ENCODE measurements at places on chromosomes 1 and 21. TPM values are rescaled to one million over a fixed set of nuclear protein-coding genes. Genes with fewer than 3 reads are reported as not detected.
A peak's percentile ranks its signal among the peaks of the same experiment; 100 is the strongest.

Gene MFAP2
- total RNA-seq = 70.2 TPM

DNA sequence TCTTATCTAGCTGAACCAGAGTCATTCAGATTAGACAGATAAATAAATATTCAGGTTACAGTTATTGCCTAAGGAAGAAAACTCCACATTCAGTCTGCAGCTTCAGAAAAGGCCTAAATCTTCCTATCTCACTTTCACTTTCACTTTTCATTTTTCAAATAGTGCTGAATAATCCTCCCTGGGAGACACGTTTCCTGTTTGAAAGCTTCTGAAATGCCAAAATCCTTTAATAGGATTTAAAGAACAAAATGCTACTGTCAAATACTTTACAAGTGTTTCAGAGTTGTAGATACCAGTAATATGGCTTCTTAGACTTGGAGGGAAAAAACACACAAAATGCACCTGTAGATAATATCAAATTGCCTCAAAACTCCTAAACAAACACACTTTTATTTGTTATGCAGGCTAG, 3.9 kb downstream of the PSMB2 start:
- peak; percentile 82 for DNase-seq

DNA sequence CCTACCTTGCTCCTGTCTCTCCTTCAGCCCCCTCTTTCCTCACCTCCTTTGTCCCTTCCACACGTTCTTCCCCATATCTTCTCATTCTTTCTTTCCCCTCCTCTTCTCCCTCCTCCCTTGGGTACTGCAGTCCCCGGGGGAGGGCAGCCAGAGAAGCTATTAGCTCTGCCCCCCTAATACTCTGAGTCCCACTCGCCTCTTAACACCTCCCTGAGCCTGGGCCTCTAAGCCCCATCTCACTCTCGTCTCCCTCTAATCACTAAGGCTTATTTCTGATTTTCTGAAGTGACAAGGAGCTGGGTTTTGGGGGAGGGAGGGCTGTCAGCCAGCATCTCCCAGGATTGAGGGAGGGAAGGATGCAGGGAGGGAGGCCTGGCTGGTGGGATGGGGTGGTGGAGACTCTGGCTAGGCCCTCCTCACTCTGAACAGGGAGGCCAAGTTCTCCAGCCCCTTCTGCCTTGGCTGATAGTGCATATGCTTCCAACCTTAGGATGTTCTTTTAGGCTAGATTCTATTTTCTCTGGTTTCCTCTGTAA, 25.6 kb upstream of the DMBX1 start:
- DNase-seq = no peak

GRCh38 chr1:231016966-231017365, 23.1 kb downstream of the FAM89A start:
- DNase-seq = no peak

DNA sequence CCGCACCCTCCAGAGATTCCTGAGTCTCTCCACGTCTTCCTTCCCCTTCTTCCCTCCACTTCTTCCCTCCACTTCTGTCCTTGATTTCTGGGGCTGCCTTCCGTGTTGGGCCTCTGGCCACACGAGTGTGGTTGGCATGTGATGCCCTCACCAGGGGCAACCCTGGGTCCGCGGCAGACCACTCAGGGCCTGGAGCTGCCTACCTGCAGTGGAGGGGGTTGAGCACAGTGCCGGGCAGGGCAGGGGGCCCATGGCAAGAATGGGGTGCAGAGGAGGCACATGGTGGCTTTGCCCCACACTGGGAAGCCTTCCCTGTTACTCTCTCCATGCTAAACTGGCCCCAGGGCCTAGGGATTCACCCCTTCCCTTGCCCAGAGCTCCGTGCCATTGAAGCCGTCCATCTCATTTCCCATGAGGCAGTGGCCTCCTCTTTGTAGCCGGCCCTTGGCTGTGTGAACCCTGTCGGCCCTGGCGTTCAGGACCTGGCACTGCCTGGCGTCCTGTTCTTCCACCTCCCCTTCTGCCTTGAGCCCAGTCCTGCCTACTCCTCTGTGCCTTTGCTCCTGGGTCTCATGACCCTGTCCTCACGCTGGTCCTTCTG, 13.4 kb downstream of the RRP1 start:
- DNase-seq = no peak

Gene SLC9C2
- total RNA-seq = not detected

DNA sequence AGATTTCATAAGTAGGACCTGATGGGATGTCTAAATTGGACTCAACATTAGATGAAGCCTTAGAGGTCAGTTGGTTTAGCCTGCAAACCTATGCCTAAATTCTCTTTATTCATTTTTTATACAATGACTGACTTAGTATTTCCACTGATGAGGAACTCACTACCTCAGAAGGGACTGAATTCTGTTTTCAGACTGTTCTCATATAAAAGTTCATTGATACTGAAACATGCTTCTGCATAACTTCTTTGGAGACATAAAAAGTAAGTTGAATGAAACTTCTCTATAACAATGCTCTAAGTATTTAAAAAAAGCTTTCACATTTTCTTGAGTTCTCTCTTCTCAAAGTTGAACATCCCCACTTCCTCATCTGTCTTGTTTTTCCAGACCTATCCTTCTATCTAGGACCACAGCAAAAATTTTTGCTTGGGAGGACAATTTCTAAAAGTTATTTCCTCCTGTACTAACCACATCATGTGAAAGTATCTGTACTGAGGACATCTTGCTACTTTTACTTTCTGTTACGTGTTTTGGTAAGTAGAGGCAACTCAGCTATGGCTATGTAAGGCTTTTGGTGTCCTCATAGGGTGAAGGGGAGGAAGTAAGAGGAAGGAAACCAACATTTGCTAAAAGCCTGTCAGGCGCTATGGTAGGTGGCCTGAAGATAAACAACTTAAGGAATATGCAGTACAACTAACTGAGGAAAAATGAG, 64.1 kb downstream of the USP24 start:
- no peak for DNase-seq

GRCh38 chr1:13682444-13682843, 17.5 kb upstream of the PRDM2 start:
- no peak for DNase-seq

DNA sequence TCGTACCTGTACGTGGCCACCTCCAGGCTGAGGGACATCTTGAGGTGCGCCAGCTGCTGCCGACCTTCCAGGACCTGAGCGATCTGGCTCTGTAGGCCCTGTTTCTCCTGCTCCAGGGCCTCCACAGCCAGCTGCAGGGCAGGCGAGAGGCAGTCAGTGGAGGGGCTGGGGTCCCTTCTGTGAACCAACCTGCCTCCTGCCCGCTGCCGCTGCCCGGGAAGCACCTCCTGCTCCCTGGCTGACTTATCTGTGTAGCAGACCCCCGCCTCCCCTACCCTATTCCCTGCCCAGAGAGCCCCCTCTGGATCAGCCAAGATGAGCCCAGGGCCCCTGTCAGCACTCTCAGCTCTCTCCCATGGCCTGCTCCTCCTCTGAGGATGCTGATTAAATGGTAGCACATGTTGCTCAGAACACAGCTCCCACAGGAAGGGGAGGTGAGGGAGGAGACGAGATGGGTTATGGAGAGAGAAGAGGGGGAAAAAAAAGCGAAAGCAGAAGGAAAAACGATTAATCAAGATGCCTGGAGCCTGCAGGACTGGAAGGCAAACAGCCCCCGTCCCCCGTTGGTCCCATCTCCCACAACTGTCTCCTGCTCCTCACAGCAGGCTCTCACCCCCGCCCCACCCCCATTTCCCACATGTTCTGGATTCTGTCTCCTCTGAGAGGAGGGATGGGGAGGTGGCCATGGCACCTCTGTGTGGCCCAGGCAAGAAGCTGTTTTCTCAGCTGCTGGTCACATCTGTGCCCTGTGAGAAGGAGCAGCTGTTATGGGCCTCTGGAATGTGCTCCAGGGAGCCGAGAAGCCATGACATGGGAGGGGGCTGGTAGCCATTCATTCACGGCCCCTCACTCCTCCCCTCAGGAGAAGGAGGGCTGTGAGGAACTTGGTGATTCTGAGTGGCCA, 1.7 kb downstream of the NES start:
- no peak for DNase-seq

Data from fibroblast of villous mesenchyme (primary cell).